ENCODE measurements at places on chromosomes 6 and 20. TPM values are rescaled to one million over a fixed set of nuclear protein-coding genes. Genes with fewer than 3 reads are reported as not detected.

Gene LST1
- 109 TPM for total RNA-seq

Gene PCNA
- 548 TPM for total RNA-seq

Gene NEDD9
- total RNA-seq = 84.5 TPM

DNA sequence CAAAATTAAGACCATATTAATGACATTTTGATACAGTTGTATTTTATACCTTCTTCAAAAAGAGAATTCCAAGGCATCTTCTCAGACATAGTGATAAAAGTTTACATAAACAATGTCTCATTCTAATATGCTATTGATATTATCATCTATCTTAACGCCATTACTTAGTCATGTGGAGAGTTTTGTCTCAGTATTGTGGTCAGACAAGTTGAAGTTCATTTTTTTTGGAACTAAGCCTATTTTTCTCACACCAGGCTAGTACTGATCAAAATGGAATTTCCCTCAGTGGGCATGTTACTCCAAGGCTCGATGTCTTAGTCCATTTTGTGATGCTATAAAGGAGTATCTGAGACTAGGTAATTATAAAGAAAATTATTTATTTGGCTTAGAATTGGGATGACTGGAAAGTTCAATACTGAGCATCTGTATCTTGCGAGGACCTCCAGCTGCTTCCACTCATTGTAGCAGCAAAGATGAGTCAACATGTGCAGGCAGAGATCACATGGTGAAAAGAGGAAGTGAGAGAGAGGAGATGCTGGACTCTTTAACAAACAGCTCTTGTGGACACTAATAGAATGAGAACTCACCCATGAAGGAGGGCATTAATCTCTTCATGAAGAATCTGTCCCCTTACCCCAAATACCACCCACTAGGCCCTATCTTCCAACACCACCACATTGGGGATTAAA, 825.5 kb upstream of the MANEA start:
- no peaks in the 10 kb centered on the region for H3K4me1 ChIP-seq
- H3K4me3 ChIP-seq = no peak overlapping the region
- H3K36me3 ChIP-seq = no peaks in the 10 kb centered on the region
- no peaks in the 10 kb centered on the region for H3K27me3 ChIP-seq
- no peak for DNase-seq

DNA sequence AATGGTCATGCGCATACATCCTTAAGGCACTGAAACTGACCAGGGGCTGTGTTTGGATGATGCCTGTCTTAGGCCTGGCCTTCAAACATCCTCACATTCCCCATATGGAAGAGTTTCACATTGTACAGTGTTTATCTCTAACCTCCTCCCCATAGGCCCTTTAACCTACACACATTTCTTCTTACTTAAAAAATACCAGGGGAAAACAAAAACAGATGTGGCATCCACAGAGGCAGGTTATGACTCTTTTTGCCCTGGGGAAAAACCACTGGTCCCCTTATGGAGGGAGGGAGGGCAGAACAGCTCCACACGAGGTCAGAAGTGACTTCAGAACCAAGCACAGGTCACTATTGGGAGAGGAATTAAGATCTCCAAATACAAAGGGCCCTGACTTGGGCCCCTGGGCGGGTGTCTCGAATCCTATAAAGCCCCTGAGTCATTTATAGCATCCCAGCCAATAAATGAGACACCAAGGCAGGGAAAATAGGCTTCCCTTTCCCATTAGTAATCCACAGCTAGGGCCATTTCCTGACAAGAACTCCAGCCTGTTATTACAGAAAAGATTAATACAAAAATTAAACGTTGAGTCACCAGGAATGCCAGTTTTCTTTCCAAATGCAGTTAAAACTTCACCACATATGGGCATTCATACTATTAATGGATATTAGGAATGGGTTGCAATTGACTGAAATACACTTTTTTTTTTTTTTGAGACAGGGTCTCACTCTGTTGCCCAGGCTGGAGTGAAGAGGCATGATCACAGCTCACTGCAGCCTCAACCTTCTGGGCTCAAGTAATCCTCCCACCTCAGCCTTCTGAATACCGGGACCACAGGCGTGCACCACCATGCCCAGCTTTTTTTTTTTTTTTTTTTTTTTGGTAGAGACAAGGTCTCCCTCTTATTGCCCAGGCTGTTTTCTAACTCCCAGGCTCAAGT, 107.2 kb downstream of the ATP9A start:
- no peak overlapping the region for H3K4me3 ChIP-seq
- no peak for DNase-seq
- no peaks in the 10 kb centered on the region for H3K36me3 ChIP-seq
- H3K27me3 ChIP-seq = peaks cover 11% of the 10 kb centered on the region

GRCh38 chr6:34497411-34497810, 31.5 kb downstream of the PACSIN1 start:
- no peaks in the 10 kb centered on the region for H3K36me3 ChIP-seq
- no peaks in the 10 kb centered on the region for H3K4me1 ChIP-seq
- peaks cover 12% of the 10 kb centered on the region for H3K27me3 ChIP-seq
- no peak overlapping the region for H3K4me3 ChIP-seq
